Head of caudate nucleus (tissue), 42 donors: ENCODE measurements at places on chromosomes 6 and 20.

DNA sequence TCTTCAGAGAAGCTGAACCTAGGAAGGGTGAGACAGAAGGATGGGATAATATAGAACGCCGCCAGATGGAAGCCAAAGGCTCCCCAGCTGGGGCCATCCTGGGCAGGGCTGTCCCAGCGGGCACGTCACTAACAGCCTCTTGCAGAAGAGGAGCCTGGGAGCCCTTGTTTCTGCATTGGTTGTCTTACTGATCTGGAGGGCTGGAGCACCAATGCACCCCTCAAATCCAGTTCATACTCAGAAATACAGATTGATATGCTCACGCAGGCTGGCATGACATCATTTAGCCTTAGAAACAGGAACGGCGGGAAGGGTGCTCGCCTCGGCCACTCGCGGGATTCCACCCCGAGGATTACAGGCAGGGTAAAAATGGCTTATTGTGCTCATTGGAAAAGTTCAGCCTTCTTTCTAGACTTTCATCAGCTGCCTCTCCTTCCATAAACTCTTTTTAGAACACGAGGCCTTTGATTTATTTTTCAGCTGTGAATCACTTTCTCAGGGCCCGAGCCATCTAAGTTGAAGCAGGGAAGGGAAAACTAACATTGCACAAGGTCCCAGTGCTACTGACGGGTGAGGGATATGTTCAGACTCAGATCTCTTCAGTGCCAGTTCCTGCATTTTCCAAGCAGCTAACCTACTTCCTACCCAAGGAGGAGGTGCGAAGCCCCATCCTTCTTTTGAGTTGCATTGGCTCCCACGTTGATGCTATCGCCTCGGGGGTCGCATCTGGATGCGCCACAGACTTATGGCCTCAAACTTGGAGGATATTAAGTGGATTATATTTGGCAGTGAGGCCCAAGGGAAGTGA lies 82.3 kb downstream of the GMPR start:
- DNase-seq, result no peak

DNA sequence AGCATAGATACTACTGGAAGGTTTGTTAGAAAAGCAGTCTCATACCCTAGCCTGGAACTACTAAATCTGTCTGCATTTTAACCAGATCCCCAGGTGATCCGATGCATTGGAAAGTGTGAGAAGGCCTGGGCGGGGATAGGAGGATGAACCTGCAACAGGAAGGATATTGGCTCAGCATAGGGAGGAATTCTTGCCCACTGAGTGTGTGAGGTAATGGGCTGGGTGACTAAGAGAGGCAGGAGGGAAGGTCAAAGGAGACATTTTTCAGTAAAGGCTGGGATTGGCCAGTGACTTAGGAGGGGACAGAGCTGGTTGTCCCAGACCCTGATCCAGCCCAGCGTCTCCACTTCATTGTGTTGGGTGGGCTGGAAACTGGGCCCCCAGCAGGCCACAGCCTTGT lies 191.0 kb upstream of the LRFN2 start:
- DNase-seq, result no peak

- no peak for DNase-seq
These were observed 162.6 kb downstream of the BCKDHB start for GRCh38 chr6:80268865-80269730.

DNA sequence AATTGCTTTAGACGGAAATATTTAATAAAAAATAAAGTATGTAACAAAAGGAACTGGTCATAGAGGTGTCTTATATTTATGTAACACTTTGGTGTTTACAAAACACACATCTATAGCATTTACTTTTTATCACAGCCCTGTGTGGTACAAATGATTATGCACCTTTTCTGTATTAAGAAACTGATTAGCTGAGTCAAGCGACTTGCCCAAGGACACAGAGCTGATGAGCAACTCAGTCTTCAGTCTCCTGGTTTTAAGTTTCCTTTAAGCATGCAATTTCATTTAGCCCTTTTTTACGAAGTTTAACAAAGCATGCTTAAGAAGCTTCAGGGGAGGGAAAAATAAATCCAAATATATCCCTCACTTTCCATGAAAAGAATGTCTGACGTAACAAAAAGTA lies 2.5 kb downstream of the DCDC2 start:
- no peak for DNase-seq

GRCh38 chr6:98041921-98042320 lies 758.9 kb upstream of the MMS22L start:
- DNase-seq, result no peak

GRCh38 chr6:166143011-166143410 lies 24.6 kb downstream of the TBXT start:
- DNase-seq, result no peak

- DNase-seq, result no peak
These were observed 36.3 kb downstream of the ROS1 start for GRCh38 chr6:117389227-117390057.

GRCh38 chr6:157946865-157947532 lies 34.7 kb upstream of the SYNJ2 start:
- peak; percentile 54 for DNase-seq

- peak; percentile 26 for DNase-seq
These were observed at the start of gene CLIC5 for GRCh38 chr6:46015119-46015968. CLIC5 (minus strand) TSS chr6:46015860; CDS start chr6:46015542, 318 bp downstream.

GRCh38 chr20:52060794-52061714 lies 130.5 kb downstream of the ZFP64 start:
- DNase-seq, result no peak

- DNase-seq, result peak; percentile 80
These were observed 138.9 kb downstream of the TMEM242 start for GRCh38 chr6:157184202-157185015.

DNA sequence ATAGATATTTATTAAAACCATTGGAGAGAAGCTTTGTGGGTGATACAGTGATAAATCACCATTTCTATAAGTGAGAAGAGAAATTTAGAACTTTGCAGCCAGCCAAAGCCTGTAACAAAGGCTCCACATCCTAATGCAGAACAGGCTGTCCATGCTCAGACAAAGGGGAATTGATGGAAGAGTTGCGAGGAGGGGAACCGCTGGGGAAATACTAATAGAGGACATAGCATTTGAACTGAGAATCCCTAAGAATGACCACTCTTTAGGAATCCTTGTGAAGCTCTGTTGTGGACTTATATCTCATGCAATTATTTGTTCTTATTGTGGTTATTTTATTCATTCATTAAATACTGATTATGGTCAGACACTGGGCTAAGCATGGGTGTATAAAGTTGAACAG lies 167.8 kb downstream of the PHF3 start:
- peak; percentile 33 for DNase-seq

DNA sequence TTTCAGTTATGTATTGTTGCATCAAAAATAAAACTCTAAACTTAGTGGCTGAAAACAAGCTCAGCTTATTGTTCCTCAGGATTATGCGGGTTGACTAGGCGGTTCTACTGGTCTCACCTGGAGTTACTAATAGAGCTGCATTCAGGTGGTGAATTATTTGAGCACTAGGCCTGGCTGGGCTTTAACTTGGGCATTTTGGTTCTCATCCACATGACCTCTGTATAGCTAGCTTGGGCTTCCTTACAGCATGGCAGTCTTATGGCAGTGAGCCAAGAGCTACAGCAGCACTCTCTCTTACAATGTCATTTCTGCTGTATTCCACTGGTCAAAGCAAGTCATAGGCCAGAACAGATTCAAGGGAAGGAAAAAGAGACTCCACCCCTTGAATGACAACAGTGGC lies 1.6 kb downstream of the PGBD1 start:
- no peak for DNase-seq

GRCh38 chr6:11044712-11045167 lies 635 bp upstream of the ELOVL2 start:
- no peak for DNase-seq

DNA sequence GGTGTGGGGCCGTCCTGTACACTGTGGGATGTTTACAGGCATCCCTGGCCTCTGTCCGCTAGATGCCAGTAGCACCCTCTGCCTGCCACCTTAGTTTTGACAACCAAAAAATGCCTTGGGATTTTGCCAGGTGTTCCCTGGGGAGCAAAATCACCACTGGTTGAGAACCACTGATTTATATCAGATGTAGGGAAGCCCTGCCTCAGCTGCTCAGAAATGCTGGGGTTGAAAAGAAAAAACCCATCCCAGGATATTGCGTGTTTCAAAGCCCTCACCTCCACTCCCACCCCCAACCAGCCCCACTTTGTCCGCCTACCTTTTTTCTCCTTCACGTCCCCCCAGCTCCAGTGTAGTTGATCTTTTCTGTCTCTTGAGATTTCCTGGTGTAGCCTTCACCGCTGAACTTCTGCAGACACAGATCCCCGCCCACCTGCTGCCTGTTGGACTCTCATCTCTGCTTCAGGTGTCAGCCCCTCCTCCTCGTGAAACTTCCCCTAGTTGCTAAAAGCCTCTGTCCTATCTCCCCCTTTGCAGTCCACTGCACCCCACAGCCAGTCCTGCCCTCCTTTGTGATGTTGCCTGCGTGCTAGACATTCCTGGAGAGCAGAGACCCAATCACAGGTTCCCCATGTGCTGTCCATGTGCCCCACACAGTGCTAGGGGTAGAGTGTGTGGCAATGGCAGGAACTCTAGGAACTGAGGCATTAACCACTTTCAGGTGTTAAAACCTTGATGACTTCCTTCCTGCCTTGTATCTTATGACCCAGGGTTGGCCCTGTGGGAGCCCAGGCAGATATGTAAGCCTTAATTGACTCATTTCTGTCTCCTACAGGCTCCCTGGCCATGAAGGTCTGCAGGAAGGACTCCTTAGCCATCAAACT lies 98.9 kb downstream of the TBC1D7 start:
- no peak for DNase-seq

DNA sequence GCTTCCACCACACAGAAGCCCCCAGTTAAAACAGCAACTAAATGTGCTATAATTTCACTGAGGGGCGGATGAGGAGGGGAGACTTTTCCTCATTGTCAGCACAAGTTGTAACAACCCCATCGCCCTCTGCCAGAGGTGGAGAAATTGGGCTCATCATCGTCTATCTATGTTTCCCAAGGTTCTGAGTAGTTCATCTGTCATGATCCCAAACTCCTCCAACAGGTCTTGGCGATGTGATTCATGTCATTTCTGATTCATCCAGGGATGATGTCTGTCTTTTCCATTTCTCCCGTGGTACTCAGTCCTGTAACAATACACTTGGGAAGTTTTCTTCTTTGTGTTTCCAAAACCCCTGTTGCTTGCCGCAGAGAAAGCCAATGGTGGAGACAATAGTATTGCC lies 51.0 kb downstream of the TFAP2A start:
- DNase-seq, result no peak

- DNase-seq, result no peak
These were observed 25.1 kb upstream of the CCR6 start for GRCh38 chr6:167097770-167098169.

- peak; percentile 72 for DNase-seq
These were observed 10.2 kb upstream of the MICAL1 start for GRCh38 chr6:109465772-109466171.

- no peak for DNase-seq
These were observed 669.5 kb downstream of the MAFB start for GRCh38 chr20:40019510-40019909.

- DNase-seq, result no peak
These were observed 5.4 kb downstream of the FBXO30 start for GRCh38 chr6:145809211-145809610.

GRCh38 chr20:40844332-40844731 lies 155.3 kb upstream of the MAFB start:
- DNase-seq, result no peak

DNA sequence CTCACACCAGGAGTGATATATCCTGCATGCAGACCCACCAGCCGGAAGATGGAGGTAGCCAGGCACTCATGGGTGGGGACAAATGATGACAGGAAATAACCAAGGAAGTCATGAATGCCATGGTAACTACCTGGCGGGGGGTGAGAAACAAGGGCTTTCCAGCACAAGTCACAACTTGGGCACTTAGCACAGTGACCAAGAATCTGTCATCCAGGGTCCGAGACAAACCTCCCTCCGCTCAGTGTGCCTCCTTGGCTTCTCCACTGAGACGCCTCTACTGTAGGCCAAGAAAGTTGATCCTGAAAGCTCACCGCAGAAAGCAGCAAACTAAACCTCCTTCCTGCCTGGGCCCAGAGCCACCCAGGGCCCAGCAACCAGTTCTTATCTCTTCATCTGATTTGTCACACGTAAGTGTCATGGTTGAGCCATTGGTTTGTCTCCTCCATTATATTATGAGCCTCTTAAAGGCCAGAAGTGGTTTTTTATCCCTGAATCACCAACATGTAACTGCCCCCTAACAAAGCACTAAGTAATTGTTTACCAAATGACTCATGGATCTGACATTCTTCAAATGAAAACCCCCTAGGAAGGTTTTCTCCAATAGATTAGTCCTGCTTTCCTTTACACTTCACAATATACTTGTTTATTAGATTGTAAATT lies 84.3 kb upstream of the TAB2 start:
- no peak for DNase-seq

DNA sequence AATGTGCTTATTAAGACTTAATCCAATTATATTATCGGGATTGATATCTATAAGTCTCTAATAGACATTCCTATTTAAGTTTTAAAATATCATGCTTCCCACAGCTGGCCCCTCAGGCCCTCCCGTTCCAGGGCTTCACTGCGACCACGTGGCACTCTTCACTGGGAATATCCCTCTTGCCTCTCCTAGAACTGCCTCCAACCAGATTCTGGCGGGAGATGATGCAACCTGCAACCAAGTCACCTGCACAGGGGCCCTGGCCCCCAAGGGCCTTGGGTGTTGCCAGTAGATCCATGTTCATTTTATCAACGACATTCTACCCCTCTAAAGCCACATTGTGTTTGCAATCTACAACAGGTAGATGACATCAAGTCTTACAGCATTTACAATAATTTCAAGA lies 18.4 kb upstream of the RAMACL start:
- peak; percentile 28 for DNase-seq

GRCh38 chr20:63941282-63942081 lies 14.7 kb downstream of the UCKL1 start:
- no peak for DNase-seq

DNA sequence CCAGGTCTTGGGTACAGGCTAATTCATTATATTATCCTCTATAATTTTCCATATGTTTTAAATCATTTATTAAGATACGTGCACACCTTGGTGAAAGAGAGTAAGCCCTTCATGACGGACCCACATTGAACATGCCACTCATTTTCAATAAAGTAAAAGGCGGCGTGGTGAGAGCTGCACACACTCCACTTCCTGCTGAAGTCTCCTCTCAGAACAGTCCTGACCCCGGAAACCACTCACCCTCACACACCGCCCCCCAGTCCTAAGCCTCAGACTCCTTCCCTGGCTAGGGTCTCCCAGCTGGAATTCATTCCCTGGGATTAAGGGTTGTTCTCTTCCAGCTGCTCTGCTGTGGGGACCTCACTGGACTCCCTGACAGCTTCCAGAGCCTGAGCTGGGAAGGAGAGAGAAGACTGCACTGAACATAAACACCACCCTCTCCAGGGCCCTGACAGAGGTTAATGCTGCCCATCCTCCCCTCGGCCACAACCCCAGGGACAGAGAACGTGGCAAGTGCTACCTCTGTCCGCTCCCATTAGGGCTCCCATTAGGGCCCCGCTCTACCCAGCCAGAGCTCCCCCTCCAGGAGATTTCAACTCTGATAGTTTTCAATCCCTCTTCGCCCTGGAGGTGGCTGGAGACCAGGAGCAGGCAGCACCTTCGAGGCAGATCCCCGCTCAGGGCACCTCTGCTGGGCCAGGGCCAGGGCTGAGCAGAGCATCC lies 24.8 kb downstream of the GRM4 start:
- DNase-seq, result no peak
